CD4-positive, alpha-beta T cell treated with Interferon alpha-2 for 1 hour (primary cell): ENCODE measurements at places on chromosomes 1 and 21.

- no peak for DNase-seq
Measured at GRCh38 chr1:26468911-26469310, 3.3 kb upstream of the HMGN2 start.

GRCh38 chr1:153791648-153792253 lies 16.5 kb downstream of the SLC27A3 start:
- peak; percentile 40 for DNase-seq

DNA sequence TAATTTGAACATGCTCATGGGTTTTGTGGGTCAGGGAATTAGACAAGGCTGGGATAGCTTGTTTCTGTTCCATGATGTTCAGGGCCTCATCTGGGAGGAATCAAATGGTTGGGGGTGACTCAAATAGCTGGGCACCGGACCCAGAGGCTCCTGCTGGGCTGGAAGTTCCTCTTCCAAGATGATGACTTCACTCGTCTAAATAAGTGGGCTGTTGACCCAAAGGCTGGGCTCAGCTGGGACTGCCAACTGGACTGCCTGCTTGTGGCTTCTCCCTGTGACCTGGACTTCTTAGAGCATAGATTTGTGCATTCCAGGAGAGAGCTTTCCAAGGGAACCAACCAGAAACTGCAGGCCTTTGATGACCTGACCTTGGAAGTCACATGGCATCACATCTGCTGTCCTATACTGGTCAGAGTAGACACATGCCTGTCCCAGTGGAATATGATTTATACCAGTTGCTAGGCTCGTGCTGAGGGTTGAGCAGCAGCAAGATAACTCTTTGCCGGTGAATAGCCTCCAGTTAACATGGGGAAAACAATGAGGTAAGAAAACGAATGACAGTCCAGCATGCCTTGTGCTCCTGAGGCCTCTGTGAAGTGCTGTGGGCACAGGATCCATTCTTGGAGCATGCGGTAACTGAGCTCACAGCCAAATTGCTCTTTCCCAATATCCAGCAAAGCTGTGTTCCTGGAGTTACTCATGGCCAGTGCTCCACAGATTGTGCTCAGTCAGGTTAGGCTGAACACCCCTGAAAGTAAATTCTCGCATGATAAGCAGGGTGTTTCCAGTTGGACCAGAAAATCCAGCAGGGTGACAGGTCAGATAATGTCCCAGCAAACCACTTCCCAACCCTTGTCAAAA lies 272.9 kb upstream of the TMEM51 start:
- no peak for DNase-seq

GRCh38 chr1:236067854-236068454 lies 3.1 kb upstream of the NID1 start:
- no peak for DNase-seq

DNA sequence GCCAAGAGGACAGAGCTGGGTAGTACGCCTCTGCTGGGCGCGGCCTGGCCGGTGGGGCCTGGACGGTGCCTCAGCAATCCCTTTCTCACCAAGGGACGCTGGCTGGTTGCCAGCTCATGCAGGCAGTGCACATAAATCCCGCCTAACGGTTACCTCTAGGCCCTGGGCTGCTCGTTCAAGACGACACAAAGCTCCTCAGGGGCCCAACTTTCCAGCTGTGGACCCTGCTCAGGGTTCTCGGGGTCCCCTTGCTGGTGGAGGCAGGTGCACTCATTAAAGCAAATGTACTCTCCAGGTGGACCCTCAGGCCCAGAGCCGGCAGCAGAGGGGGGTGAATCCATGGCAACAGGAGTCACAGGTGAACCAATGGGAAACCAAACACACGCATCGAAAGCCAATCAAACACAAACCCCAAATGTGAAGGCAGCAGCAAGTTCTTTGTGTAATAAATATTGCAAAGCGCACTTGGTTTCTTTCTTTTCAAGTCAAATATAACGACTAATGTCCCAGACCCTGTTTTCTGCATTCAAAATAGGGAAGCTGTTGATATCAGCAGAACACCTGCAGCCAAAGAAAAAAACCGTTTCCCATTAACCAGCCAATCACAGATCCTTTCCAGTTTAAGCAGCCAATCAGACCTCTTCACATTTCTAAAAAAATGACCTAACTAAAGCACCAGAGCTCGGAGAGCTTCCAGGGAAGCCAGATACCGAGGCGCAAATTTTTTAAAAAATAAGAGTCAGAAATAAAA lies 26.1 kb upstream of the CLSTN1 start:
- DNase-seq: peak; percentile 53

- no peak for DNase-seq
Measured at GRCh38 chr1:245856944-245857531, 650.0 kb downstream of the SMYD3 start.

GRCh38 chr1:155062151-155062686 lies 1.3 kb upstream of the EFNA4 start:
- no peak for DNase-seq

DNA sequence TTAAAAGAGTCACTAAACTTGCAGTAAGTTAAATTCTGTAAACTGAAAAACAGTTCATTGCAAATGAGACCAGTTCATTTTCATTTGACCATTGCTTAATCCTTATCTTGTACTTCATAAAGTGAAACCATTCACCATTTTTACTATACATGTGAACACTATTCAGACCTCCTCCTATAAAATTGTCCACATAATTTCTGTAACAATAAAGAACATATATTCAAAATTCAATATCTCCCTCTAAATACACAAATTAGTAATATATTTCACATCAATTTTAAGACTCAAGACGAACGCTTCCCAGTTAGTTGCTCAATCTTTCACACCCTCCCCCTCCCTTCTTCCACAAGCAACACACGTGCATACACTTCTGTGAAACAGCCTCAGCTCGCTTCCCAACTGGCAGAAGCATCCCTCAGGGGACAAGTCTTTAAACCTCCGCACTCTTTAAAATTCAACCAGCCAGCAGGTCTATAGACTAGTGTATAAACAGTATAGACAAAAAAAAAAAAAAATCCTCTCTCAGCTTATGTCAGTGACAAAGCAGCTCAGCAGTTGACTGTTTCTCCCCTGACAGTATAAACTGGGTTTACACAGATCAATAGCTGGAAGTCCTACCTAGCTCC lies 99.6 kb downstream of the DENND1B start:
- no peak for DNase-seq

- no peak for DNase-seq
Measured at GRCh38 chr1:213714645-213715044, 273.1 kb upstream of the PROX1 start.

- no peak for DNase-seq
Measured at GRCh38 chr1:33736496-33736895, 127.4 kb upstream of the HMGB4 start.

- DNase-seq: no peak
Measured at GRCh38 chr1:209106861-209107260, 476.7 kb upstream of the CAMK1G start.

GRCh38 chr1:85427849-85428248 lies 37.1 kb downstream of the DDAH1 start:
- DNase-seq: no peak

DNA sequence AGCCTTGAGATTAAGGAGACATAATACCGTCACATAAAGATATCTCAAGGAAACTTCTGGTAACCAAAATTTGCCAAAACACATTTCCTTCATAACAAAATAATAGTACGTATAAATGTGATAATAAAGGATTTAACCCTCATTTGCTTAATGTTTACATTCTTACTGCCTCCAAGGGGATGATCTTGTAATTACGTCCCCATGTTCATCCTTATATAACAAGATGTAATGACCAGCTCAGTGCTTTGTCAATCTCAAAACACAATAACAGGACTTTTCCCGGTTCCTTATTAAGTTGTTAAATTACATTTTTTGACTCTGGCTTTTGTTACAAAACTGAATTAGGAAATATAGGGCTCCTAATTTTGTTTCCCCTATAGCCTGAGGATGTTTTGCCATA lies 41.3 kb upstream of the UHMK1 start:
- no peak for DNase-seq

- no peak for DNase-seq
Measured at GRCh38 chr1:62452951-62453350, 16.1 kb downstream of the USP1 start.

DNA sequence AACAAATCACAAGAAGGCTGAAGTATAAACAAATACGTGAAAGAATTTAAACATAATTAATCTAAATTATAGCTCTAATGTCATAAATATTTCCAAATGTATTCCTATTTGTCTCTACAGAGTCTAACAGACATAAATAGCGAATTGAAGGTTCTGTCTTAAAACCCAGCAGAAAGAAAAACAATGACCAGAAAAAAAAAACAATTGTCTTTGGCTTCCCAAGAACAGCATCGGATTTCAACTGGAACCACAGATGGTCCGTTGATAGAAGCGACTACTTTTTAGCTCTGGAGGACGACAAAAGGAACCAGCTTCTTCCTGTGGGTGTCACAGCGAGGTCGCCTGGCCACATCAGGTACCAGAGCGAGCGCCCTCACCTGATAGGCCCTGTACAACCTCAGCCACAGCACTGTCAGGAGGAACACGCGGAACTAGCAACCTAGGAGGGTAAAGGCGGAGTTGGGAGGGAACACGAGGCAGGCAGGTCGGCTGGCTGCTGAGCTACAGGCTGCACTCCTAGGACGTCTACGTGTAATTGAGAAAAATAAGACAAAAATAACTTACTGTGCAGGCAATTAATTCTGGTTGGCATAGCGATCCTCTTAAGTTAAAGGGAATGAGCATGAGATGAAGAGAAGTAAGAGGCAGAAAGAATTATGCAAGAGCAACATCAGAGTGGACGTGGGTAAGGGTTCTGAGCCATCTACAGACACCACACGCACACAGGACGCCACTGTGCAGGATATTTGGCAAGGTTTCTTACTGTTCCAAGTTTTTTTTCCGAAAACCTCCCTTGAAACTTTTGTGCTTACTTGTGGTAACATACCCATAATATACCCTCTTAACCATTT lies 16.7 kb upstream of the PRDM15 start:
- DNase-seq: peak; percentile 69

GRCh38 chr1:181152892-181153633 lies 64.6 kb downstream of the IER5 start:
- peak; percentile 56 for DNase-seq

DNA sequence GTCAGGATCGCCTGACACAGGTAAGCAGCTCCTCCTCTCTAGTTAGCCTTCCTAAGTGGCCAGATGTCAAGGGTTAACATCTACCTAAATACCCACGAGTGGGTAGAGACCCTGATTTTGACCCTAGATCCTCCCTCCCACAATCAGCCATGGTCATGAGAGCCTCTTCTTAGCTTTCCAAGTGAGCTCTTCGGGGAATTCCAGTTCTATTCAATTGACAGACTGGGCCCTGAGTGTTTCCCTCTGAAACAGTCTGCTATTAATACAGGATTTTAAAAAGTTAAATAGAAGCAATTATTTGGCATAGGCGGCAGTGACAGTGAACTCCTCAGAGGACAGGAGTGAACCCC lies 28.1 kb downstream of the C2CD2 start:
- DNase-seq: no peak

- DNase-seq: no peak
Measured at GRCh38 chr21:41250519-41250918, 66.1 kb upstream of the FAM3B start.

DNA sequence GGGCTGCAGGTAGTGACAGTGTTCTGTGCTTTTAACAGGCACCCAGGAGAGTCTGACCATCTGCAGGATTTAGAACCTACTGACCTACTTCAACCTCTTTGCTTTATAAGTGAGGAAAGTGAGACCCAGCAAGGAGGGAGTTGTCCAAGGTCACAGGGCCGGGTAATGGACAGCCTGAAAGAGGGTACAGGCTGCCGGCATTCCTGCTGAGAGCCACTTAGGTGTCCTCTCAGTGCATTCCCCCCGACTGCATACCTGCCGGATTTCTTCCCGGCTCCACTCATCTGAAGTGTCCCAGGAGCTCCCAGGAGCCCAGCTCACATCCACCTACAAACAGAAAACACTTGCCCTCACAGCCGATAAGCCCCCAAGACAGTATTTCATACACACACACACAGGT lies 13.9 kb downstream of the PHLDA3 start:
- no peak for DNase-seq

DNA sequence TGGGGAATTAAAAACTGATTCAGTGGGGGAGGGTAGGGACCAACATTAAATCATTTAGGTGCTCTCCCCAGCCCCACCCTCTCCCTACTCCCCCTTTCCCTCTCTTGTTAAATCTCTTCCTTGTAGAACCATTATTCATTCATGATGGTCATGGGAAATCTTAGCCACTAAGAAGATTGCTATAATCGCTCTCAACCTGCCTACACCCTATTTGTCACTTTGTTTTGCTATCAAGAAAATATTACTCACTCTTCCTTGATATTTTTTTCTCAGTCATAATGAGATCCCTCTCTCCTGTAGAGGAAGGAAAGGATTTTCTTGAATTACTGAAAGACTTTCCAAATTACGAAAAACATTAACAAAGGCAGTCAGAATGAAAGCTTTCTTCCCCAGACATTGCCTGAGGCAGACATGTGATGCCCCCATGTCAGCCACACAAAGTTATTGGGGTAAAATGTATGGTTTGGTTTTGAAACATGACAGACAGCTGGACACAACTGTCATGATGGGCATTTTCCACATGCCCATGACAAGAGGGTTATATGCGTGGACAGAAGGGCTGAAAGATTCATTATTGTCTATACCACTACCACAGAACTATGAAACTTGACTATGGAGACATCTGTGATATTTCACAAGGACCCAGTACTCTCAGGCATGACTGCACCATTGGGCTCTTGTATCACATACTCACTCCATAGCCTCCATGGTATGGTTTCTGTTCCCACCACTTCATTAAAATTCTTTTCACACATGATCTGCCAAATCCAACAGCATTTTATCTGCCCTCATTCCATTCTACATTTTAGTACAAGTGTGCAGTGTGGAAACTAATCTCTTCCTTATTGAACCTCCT lies 420.1 kb downstream of the DISC1 start:
- DNase-seq: no peak

GRCh38 chr1:117580436-117580835 lies 25.4 kb upstream of the TENT5C start:
- no peak for DNase-seq

DNA sequence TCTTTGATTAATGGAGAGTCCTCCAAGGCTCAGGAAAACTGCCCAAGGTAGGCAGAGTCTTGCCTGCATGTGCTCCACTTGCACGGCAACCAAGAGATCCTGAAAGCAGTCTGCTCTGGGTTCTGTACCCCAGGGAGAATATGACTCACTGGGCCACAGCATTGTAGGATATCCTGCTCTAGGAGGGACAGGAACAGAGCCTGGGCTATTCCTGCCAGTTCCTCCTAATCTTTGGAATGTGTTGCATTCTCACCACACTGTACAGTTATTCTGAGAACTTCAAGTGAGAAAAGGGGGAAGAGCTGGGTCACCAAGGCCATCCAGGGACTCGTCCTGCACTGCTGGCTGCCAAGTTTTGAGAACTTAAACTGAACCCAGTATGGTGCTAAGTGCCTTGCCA lies 278.5 kb downstream of the MATN1 start:
- no peak for DNase-seq

- no peak for DNase-seq
Measured at GRCh38 chr1:160608057-160608456, 28.8 kb upstream of the CD84 start.
